Left ventricle myocardium superior (tissue), 1 donor: ENCODE measurements at places on chromosomes 4 and X. TPM values are rescaled to one million over a fixed set of nuclear protein-coding genes. Genes with fewer than 3 reads are reported as not detected.

GRCh38 chrX:72057331-72057730, 74.4 kb downstream of the RTL5 start:
- no peak for DNase-seq

DNA sequence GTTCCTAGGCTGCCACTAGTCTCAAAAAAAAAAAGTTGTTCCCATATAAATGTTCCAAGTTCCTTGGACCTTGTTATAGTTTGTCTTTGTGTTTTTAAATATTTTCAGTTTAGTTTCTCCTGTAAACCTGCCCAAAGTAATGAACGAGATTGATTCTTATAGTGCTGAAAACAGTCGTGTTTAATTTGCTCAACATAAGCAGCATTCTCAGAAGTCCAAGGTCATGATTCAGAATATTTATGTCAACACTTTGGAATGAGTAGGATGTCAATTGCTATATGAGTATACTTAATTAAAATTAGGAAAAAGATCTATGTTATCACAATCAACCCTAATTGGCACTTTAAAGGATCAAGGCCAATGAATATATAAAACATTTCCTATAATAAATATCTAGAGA, 510.9 kb downstream of the PPP4R3C start:
- no peak for DNase-seq

GRCh38 chr4:77044461-77045150, 31.2 kb downstream of the CCNI start:
- no peak for DNase-seq

GRCh38 chr4:138275963-138276621, 33.9 kb upstream of the SLC7A11 start:
- DNase-seq, result no peak

DNA sequence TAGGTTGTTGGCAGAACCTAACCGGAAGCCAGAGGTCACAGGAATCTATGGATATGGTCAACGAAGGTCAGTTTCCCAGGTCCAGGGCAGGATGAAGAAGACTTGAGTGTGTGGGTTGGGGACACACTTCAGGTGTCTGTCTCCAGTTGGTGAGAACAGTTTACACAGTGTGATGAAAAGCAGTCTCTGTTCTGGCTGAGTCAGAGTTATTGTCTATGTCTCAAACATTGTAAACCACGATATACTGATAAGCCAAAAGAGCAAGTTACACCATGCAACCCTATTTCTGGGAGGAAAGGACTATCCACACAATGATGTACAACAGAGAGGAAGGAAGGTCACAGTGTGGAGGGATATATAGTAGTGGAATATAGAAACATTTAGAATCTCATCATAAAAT, 187.1 kb upstream of the C1QTNF7 start:
- no peak for DNase-seq

GRCh38 chr4:42478509-42478908, 81.2 kb downstream of the SHISA3 start:
- DNase-seq, result no peak

- DNase-seq, result peak; percentile 26
Measured at GRCh38 chr4:108512615-108513505, 107.5 kb upstream of the RPL34 start.

DNA sequence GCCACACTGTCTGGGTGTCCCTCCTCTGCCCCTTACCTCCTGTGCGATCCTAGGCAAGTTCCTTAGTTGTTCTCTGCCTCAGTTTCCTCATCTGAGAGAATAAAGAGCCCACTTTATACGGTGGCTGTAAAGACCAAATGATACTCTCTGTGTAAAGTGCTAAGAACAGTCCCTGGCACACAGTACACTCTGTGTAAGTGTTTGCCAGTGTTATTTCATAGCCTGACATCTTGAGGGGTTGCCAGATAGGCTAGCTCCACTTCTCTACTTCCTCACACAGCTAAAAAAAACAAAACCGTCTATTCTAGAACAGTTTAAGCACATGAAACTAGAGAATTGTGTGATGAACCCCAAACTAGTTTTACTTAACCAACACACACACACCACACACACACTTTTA, 17.1 kb downstream of the SPON2 start:
- no peak for DNase-seq

GRCh38 chrX:99192421-99192820, 1217.7 kb downstream of the PCDH19 start:
- no peak for DNase-seq

- DNase-seq, result no peak
Measured at GRCh38 chr4:140162596-140162995, 8.6 kb upstream of the MAML3 start.

- DNase-seq, result no peak
Measured at GRCh38 chr4:86243750-86244149, 116.1 kb downstream of the MAPK10 start.

GRCh38 chr4:129136433-129136832, 40.5 kb downstream of the C4orf33 start:
- no peak for DNase-seq

GRCh38 chrX:149456476-149457245, 48.4 kb downstream of the IDS start:
- DNase-seq, result no peak

DNA sequence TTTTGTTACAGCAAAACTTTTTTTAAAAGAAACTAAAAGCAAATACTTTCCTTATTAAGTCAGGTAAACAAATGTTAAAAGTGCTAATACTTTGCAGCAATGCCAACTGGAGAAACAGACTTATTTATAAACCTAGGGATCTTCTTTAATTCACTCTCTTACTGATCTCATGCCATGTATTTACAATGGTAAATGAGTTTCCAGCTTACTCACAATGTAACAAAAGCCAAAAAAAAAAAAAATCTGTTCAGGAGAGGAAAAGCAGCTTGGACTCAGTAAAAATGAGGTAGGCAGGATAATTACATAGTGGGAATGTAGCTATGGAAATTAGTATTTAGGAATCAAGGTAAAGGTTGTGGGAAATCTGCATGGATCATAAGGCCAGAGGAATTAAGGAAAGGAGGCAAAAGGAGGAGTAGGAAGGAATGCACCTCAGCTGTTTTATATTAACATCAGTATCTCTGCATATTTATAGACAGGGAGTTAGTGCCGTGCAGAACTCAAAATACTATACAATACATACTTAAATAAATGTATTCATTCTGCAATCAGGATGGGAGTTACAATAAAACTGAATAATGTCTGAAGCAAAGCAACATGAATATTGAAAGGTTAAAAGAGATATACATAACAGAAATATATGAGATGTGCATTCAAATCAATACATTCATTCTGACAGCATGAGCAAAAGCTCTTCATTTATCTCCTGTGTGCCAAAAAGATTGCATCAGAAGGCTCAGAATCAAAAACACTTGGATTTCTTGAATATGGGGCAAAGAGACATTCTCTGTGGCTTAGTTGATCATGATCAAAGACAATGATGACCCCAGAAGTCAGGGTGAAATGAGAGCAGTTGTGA, 57.9 kb upstream of the ETNPPL start:
- no peak for DNase-seq

DNA sequence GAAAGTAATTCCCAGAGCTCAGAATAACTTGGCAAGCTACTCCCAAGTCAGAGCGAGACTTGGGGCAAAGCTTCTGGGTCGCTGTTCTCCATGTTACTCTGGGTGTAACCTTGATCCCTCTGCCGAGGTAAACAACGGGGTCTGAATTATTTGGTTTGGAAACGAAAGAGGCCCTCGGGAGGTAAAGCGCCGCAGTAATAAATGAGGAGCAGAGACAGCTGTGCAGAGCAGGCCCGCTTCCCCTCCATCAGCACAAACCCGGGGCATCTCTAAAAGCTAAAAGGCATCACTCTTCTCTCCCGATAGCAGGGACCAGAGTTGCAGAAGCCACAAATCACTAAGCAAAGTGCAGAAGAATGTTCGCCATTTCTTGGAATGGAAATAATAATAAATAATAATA, 561.5 kb downstream of the BCOR start:
- no peak for DNase-seq

DNA sequence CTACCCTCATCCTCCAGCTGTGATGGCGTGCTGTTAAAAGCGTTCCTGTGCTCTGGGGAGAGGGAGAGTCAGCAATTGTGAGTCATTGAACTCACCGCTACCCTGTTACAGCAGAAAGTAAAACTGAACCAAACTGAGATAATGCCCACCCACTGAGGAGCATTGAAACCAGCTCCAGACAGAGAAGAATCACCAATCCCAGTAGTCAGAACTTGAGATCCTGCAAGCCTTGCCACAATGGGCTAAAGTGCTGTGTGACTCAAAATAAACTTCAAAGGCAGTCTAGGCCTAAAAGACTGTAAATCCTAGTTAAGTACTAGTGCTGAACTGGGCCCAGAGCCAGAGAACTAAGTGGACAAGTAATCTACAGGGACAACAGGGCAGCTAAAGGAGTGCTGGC, 1394.2 kb upstream of the DIAPH2 start:
- DNase-seq, result no peak

- no peak for DNase-seq
Measured at GRCh38 chrX:97846718-97847237, 963.1 kb downstream of the RPA4 start.

DNA sequence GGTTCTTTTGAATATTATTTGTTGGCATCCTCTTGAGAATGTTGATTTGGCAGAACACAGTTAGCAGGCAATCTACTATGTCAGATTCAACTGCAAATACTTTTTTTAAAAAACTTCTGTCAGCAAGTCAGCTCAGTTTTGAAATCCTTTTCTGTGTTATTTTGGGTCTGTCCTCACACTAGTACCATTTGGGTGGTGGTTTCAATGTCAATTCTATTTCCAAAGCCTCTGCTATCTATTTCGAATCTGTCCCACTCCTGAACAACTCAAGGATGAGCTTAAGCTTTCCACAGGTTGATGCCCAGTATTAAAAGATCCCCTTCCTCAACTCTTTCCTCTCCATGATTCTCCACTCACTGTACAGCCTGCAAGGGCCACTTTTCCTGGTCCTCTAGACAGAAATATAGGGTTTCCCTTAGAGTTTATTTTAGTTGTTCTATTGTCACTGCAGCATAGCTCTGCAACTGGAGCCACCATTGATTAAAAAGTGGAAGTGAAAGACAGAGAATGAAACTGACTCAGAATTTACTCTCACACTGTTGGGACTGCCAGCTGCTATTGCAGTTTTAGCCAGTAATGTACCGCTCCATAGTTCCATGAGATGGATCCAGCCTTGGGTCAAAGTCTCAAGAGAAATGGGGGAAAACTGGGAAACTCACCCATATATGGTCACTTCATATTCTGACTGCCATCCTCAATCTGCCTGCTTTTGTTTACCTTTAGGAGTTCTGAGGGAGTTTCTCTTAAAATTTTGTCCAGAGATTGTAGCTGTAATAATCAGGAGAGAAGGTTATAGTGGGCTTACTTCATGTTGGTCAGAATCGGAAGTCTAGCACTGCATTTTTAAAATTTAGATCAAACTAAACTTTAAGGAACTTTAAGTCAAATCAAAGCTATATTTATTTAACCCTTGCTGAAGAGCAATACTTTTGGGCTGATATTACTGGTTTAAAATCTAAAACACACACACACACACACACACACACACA, 14.6 kb downstream of the HDX start:
- DNase-seq, result no peak

DNA sequence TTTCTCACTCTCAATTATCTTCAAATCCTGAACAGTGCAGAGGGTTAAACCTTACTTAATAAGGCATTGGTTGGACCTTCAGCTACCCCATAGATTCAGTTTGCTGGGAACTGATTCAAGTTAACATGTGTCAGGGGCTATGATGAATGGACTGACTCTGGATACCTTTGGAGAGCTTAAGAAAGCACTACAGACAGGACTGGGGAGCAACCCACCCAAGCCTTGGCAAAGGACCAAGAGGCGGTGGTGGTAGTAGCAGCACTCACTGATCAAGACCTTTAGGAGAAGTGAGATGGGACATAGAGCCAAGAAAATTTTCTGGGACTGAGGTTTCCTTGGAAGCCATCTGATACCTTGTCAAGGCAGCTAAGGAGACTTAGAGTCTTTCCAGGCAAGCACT, 43.0 kb upstream of the TAPT1 start:
- DNase-seq, result no peak

DNA sequence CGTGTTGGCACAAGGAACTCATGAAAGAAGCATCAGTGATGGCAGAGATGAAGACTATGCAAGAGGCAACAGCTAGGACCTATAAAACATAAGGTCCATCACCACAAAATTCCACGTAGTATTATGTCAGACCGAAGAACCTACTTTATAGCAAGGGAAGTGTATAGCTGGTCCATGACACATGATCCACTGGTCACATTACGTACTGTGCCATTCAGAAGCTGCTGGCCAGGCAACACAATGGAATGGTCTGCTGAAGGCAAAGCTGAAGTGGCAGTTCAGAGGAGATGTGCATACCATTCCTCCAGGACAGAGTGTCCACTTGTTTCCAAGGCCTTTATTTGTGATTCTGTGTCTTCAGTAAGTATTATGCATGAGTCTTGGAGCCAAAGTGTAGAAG, 215.5 kb upstream of the UGT8 start:
- no peak for DNase-seq

DNA sequence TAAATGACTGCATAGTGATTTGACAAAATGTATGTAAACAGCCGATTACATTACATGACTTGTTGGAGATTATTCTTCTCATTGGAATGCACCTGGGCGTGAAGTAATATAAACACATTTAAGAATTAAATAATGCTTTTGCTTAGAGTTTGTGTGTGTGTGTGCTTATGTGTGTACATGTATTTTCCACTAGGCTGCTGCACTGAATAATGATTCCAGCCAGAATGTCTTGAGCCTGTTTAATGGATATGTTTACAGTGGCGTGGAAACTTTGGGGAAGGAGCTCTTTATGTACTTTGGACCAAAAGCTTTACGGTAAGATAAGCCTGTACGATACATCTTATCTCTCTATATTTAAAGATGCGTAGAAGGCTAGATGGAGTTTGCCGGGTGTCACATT, 12.6 kb downstream of the NEIL3 start:
- DNase-seq, result no peak

DNA sequence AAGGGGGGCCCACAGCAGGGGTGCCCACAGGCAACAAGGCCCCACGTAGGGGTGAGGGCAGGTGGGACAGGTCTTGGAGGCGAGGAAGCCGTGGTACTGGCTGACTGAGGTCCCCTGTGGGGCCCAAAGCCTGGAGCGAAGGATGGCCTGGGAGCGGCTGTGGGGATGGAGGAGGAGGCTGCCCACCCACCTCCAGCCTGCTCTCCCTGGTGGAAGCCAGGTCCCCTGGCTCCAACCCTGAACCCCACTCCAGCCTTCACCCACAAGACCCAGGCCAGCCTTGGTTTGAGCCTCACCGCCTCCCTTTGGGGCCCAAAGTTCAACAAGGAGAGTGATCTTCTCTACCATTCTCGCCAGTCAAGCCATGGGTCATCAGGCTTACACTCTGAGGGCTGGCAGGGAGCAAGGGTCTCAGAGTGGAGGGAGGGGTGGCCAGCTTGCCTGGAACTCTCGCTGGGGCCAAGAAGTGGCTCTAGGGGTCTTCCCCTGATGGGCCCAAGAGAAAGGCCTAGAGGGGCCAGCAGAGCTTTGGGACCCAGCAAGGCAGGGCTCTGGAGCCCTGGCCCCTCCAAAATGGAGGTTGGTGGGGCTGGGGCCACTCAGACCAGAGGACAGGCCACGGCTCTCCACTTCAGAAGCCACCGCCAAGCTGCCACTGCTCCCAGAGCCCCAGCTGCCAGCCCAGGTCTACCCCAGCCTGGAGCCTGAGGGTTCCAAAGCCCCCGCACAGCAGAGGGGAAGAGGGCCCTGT, 5.0 kb downstream of the PNCK start:
- no peak for DNase-seq

SLC10A3 gene
- total RNA-seq, result 12.2 TPM

MAGEA2B gene
- not detected for total RNA-seq

SPATA18 gene
- 1.9 TPM for total RNA-seq

TGIF2LX gene
- total RNA-seq, result not detected

NDST3 gene
- not detected for total RNA-seq

BCAP31 gene
- total RNA-seq, result 91.6 TPM

GPR119 gene
- total RNA-seq, result not detected

ACSL1 gene
- total RNA-seq, result 477 TPM

KLHL4 gene
- 0.92 TPM for total RNA-seq

HDX gene
- 0.99 TPM for total RNA-seq

ARHGAP36 gene
- not detected for total RNA-seq
